AG10803 (cell line): ENCODE measurements at places on chromosomes 7 and 10.

- DNase-seq = peak; percentile 18
Measured at GRCh38 chr10:13862546-13863233, 275.9 kb downstream of the PRPF18 start.

GRCh38 chr10:21069929-21070700 lies 173.0 kb upstream of the NEBL start:
- no peak for DNase-seq

- peak; percentile 54 for DNase-seq
Measured at GRCh38 chr7:133709036-133709880, 417.9 kb upstream of the LRGUK start.

DNA sequence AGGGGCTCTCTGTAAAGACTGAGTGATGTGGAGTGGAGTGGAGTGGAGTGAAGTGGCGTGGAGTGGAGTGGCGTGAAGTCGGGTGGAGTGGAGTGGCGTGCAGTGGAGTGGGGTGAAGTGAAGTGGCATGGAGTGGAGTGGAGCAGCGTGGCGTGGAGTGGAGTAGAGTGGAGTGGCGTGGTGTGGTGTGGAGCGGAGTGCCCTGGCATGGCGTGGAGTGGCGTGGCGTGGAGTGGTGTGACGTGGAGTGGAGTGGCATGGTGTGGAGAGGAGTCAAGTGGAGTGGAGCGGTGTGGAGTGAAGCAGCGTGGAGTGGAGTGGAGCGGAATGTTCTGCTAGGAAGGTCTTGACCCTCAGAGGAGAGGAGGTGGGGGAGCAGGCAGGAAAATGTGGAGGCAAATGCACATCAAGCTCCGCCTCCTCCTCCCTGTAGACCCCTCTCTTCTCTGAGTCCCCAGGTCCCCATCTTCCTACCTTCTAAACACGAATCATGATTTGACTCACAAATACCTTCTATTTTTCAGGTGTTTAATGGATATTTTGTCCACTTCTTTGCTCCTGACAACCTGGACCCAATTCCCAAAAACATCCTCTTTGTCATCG lies 19.9 kb downstream of the ITIH2 start:
- no peak for DNase-seq

DNA sequence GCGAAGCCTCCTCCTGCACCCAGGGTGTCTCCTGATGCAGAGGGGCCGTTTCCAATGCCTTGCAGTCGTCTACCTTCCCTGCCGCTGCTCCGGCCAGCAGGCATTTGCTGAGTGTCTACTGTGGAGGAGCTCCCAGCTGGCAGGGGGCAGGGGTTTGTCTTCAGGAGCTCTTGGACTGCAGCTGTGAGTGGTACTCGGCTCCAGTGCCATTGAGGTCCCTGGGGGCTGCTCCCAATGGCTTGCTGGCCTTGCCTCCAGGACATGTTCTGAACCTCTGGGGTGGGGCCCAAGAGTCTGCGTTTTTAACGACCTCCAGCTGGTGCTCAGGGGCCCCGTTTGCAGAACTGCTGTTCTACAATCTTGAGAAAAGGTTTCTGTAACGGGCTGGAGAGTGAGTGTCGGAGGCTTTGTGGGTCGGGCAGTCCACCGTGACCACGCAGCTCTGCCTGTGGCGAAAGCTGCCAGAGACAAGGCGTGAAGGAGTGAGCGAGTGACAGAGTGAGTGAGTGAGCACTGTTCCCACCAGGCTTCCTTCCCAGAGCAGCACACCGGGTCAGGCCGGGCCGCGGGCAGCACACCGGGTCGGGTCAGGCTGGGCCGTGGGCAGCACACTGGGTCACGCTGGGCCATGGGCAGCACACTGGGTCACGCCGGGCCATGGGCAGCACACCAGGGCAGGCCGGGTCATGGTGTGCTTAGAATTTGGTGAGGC lies 520.2 kb downstream of the PTPRN2 start:
- DNase-seq = no peak

DNA sequence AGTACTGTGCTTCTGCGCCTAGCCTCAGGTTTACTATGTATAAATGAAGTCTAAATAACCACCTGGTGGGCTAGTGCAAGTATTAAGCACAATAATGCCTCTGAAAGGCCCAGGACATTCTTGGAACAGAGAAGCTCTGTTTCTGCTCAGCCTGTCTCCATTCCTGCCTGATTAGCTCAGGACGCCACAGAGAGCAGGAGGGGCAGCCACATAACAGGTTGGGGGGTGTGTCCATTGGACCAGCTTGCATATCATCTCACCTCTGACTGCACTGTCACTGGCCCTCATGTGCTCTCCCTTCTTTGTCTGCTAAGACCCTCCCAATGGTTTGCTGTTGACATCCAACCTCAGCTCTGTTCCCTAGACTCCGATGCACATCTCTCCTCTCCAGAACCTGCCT lies 52.8 kb upstream of the IKZF1 start:
- DNase-seq = no peak
